Testis (tissue), 5 donors: ENCODE measurements at places on chromosomes 4 and X. TPM values are rescaled to one million over a fixed set of nuclear protein-coding genes. Genes with fewer than 3 reads are reported as not detected.

GRCh38 chr4:100391086-100391485 lies 126.7 kb downstream of the EMCN start:
- H3K4me1 ChIP-seq = no peaks in the 10 kb centered on the region
- DNase-seq = no peak
- no peak overlapping the region for H3K4me3 ChIP-seq
- H3K27me3 ChIP-seq = no peaks in the 10 kb centered on the region
- no peaks in the 10 kb centered on the region for H3K36me3 ChIP-seq

- no peak for DNase-seq
- no peak overlapping the region for H3K4me3 ChIP-seq
- no peaks in the 10 kb centered on the region for H3K27me3 ChIP-seq
Measured at GRCh38 chr4:153166716-153167501, 37.3 kb upstream of the TRIM2 start.

DNA sequence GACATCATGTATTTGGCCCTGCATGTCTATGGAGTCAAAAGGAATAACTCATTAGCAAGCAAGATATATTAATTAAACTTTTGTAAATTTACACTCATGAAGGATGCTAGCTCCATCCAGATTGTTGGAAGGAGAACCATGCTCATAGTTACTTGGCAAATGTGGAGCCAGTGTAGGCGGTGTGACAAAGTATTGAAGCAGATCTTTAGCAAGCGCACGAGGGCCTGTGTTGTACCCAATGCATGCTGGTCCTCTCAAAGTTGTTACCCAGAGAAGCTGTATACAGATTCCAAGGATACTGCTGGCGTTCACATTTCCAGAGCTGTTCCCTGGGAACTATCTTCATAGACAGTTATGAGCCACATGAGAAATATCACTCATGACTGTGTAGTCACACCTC lies 196.4 kb upstream of the MBNL3 start:
- H3K27ac ChIP-seq = no peak overlapping the region
- H3K4me3 ChIP-seq = no peak overlapping the region
- no peaks in the 10 kb centered on the region for H3K36me3 ChIP-seq
- H3K4me1 ChIP-seq = no peaks in the 10 kb centered on the region

- DNase-seq = no peak
- no peak overlapping the region for H3K4me3 ChIP-seq
- H3K27ac ChIP-seq = no peak overlapping the region
- H3K36me3 ChIP-seq = no peaks in the 10 kb centered on the region
Measured at GRCh38 chr4:89312066-89312465, 4.5 kb upstream of the GPRIN3 start.

- H3K36me3 ChIP-seq = no peaks in the 10 kb centered on the region
- H3K4me1 ChIP-seq = no peaks in the 10 kb centered on the region
- peak overlapping the region; percentile 21 for H3K27ac ChIP-seq
- peak; percentile 90 for DNase-seq
- peak overlapping the region; percentile 41 for H3K4me3 ChIP-seq
- no peaks in the 10 kb centered on the region for H3K27me3 ChIP-seq
Measured at GRCh38 chr4:110516106-110516922, 40.4 kb downstream of the ENPEP start.

DNA sequence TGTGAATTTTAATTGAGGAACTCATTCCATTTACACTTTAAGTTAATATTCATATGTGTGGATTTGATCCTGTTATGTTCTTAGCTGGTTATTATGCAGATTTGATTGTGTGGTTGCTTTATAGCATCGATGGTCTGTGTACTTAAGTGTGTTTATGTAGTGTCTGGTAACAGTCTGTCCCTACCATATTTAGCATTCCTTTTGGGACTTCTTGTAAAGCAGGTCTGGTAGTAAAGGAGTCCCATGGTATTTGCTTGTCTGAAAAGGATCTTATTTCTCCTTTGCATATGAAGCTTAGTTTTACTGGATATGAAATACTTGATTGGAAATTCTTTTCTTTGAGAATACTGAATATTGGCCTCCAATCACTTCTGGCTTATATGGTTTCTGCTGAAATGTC lies 76.6 kb downstream of the KLF8 start:
- H3K27me3 ChIP-seq = no peaks in the 10 kb centered on the region
- no peak for DNase-seq
- H3K4me1 ChIP-seq = no peaks in the 10 kb centered on the region

DNA sequence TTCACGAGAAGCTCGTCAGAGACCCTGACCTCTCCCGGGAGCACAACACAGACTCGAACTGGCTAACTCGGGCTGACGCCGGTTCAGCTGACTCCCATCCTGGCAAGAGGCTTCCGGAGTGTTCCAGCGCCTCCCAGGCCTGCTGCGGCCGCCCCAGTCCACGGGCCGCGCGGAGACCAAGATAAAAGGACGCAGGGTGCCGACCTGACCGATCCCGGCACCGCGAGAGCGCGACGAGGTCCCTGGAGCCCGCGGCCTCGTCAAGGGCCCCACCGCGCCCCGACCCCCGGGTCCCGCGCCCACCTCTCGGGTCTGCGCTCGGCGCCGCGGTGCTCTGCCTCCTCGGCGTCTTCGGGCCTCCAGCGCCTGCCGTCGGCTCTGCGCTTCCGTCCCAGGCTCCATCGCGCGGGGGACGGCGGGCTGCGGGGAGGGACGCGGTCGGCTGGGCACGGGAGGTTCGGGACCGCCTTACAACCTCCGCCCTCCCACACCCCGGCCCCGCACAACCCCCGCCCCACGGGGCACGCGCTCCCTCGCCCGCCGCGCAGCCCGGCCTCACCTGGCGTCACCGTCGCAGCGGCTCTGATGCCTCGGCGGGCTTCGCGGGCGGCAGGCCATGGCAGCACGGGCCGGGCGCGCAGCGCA lies 426 bp downstream of the SLBP start:
- peak overlapping the region; percentile 93 for H3K4me3 ChIP-seq
- H3K4me1 ChIP-seq = peaks cover 37% of the 10 kb centered on the region
- no peaks in the 10 kb centered on the region for H3K27me3 ChIP-seq

DNA sequence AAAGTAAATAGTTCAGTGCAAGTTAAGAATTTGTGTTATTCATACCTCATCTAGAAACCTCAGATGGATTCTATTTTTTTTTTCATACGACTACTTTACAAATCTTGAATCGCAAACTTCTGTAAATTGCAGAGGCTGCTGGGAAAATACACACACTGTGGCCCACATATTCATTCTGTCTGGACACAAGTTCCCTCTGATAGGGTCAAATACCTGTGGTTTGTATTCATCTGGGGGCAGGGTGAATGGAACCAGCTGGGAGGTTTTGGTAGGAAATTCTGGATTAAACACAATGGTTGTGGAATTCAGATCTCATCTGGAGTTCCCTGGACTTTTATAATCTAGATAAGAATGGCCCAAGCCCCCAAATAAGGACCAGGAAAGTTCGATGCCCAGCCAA lies 56.2 kb downstream of the SPATA18 start:
- no peak overlapping the region for H3K27ac ChIP-seq
- no peaks in the 10 kb centered on the region for H3K27me3 ChIP-seq
- peaks cover 5% of the 10 kb centered on the region for H3K4me1 ChIP-seq
- H3K36me3 ChIP-seq = no peaks in the 10 kb centered on the region

DNA sequence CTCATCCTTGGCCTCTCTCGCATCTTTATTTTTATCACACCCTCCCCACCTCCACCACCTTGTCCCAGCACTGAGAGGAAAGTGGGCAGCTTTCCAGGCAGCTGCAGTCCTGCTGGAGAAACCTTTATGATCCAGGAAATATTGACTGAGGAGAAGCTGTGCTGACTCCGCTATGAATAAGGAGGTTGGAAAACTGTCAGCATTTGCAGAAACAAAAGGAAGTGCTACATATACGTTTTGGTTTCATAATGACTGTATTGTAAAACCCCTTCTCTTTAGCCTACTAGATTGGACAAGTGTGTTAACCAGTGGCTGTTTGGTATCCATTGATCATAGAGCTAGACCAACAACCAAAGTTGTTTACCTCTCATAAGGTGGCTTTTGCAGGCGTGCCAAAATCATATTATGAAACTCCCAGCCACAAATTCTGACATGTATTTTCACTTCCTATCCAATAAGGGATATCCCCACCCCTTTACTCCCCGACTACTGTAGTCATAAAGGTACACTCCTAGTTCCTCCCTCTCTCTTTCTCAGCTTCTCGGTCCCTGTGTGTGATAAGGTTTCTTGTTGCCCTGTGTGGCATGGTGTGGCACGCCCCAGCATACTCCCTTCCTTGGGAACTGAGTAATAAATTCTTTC lies 88.4 kb downstream of the GPR143 start:
- H3K4me1 ChIP-seq = no peaks in the 10 kb centered on the region
- DNase-seq = no peak
- no peaks in the 10 kb centered on the region for H3K36me3 ChIP-seq

- H3K36me3 ChIP-seq = no peaks in the 10 kb centered on the region
- peak overlapping the region; percentile 41 for H3K27ac ChIP-seq
- H3K4me3 ChIP-seq = no peak overlapping the region
- peak; percentile 38 for DNase-seq
- no peaks in the 10 kb centered on the region for H3K27me3 ChIP-seq
Measured at GRCh38 chrX:13764765-13765164, 30.2 kb downstream of the OFD1 start.

The RHOH gene
- total RNA-seq = 1.2 TPM
